ENCODE measurements at places on chromosomes 4 and X.

- no peak for DNase-seq
These were observed 1.4 kb upstream of the MSL3 start for GRCh38 chrX:11756354-11757318.

DNA sequence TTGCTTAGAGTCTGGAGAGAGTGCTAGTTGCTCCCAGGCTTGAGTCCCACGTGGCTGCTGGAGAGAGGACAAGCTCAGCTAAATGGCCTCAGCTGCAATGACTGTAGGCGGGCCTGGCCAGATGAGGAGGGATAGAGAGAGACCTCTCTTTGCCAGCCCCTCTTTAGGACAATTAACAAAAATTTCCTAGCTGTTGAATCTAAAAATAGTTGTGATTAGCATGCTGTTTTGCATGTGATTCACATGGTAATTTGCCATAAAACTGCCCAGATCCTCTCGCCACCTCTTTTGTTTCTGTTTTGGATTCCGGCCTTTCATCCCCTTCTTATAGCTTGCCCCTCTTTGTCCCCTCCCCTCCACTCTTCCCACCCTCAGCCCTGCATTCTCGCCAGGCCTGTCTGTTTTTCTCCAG lies 28.9 kb upstream of the PRPS1 start:
- no peak for DNase-seq

DNA sequence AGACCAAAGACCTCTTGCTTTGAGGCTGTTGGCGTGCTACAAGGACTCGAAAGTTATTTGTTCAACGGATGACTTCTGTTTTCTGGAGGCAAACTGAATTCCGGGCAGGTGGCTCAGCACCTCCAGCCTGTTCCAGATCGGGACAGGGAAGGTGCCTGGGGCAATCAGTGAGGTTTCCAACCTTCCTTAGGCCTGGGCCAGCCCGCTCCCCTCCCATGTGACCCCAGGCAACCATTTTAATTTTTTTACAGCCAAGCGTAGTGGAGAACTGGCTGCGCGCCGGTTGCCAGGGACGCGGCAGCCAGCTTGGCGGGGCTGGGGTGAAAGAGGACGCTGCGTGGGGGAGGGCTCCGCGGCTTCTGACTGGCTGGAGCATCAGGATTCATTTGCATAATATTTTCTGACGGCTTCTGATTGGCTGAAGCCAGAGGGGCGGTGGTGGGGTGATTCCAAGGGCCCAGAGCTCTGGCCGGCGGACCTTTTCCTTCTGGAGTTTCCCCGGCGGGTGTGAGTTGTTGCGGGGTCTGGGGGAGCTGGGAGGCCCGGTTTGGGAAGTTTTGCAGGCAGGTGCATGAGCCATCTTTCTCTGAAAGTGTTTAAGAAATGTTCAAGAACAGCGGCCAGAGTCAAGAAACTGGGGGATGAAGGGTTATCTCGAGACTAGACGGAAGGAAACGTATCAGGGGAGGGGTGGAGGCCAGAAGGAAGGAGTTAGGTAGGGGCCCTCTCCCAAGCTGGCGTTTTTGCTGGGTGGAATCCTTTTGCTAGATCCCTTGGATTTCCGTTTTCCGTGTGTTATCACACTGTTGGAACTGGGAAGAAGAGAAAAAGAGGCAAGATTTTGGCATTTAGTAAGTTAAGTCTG lies at the start of gene MID1IP1:
TSS of gene MID1IP1 (plus strand) at position 479 of the 865 bp plus-strand sequence. CDS start 3,488 bp downstream, outside the sequence.
- peak; percentile 6 for DNase-seq

DNA sequence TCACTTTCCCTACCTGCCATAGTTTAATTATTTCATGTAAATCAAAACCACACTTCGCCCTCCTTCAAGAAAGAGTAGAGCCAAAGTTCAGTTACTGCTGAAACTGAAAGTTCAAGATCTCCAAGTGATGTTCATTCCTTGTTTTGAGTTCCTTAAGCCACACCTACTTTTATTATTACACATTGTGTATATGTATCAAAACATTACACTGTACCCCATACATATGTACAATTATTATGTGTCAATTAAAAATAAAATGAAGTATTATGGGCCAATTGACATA lies 892.3 kb upstream of the NDST4 start:
- no peak for DNase-seq

- no peak for DNase-seq
These were observed 77.6 kb upstream of the PCDH7 start for GRCh38 chr4:30642567-30642966.
